AG09309 (cell line): ENCODE measurements at places on chromosomes 12 and 14.

DNA sequence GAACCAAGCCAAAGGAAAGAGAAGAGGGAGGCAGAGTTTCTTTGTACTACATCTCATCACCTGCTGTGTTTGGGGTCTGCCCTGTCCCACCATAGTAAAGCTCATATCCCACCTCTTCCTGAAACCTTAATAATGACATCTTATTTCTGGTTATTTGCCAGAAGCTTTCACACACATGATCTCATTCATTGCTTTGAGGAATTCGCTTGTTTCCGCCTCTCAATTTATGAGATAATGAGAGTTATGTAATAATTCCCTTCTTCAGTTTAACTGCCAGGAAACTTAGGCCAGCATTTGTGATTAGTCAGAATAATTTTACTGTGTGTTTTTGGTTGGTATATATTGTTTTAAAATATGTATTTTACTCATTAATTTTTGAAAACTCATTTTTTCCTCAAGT lies 205.2 kb downstream of the CACNA1C start:
- no peak for DNase-seq

GRCh38 chr14:74402401-74403251 lies 23.4 kb downstream of the SYNDIG1L start:
- DNase-seq = no peak

DNA sequence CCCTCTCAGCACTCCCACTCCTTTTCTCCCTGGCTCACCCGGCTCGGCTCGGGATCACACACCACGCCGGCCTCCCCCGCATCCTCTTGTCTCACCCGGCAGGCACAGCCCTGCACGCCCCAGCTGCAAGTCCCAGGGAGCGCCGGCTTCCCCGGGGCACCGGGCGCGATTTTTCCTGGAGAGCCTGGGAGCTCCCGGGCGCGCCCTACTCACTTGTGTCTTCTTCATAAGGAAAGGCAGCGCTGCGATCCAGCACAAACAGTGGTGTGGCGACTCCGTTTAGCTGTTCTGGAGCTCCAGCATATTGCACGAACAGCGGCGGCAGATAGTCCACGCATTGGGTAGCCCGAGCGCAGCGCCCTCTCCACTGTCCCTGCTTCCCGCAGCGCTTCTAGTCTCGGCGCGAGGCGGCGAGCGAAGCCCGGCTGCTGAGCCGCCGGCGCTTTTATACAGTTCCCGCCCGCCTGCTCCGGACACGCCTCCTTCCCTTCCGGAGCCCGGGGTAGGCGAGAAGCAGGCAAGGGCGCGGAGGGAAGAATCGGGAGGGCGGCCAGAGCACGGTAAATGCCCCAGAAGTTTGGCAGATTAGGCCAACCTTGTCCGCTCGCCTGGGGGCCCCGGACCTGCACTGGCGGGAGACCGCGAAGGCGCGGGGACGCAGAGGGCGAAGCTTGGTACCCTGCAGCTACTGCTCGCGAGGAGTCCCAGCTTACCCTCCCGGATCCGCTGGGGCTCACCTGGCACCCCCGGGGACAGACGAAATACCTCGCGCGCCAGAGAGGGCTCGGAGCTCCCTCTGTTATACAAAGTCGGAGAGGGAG lies at the start of gene KITLG:
TSS of gene KITLG (minus strand) at position 421 of the 821 bp plus-strand sequence. CDS start at position 228, 193 bp downstream.
- no peak for DNase-seq

GRCh38 chr14:105061428-105062047 lies 3.7 kb downstream of the GPR132 start:
- DNase-seq = no peak

- no peak for DNase-seq
These were observed 51.2 kb upstream of the HELB start for GRCh38 chr12:66251049-66251448.

DNA sequence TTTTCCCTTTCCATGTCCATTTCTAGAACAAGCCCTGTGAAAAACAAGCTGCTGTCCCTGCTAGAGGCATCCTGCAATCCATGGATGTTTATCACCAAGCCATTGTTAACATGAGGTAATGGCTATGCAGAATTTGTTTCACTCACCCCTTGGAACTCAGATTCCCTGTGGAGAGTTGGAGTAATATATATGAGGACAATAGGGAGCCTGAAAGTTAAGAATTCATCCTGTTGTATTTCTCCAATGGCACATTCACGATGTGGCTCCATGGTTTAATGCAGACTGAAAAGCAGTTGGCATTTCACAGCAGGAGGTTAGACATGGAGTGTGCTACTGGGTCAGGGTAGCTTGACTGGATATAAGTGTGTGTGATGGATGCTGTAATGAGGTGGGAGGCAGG lies 32.4 kb downstream of the GPR65 start:
- no peak for DNase-seq

DNA sequence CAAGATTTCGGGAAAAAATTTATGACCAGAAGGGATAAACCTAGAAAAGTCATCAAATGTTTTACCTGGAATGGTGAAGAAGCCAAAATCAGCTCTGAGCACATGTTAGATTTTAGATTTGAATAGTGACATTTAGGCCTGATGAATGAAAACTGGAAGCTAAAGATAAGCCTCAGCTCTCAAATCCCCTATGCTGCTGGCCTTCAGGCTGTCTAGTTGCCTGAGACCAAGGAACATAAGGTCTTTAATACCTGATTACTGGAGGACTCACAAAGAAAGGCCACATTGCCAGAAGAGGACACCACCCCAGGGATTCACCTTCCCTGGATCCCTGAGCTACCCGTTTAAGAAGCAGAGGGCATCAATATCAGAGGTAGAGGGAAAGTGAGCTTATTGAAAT lies 56.6 kb downstream of the BCL2L14 start:
- no peak for DNase-seq

DNA sequence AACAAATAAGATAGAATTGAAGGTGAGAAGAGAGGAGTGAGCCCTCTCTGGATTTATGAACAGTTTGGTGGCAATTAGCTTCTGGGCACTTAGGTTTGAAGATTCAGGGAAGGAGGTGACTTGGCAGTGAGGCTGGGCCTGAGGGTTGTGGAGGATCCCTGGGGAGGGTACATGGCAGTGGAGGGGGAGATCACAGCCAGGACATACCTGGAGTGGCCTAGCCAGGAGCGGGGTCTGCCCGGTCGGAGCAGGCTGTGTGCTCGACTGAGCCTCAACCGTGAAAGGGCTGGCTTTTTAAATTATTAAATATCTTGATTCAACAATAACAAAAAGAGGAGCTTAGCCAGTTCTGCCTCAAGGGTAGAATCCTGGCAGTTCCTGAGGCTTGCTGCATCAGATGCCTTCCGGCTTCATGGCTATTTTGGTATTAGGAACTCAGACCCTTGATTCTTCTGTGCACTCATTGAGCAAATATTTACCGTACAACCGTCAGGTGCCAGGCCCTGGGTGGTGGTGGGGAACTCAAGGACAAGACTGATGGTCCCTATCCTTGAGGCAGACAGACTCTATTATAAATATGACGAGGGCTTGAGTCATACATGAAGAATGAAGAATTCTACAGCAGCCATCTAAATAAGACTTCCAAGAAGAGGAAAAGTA lies 73.4 kb downstream of the SPTB start:
- no peak for DNase-seq

DNA sequence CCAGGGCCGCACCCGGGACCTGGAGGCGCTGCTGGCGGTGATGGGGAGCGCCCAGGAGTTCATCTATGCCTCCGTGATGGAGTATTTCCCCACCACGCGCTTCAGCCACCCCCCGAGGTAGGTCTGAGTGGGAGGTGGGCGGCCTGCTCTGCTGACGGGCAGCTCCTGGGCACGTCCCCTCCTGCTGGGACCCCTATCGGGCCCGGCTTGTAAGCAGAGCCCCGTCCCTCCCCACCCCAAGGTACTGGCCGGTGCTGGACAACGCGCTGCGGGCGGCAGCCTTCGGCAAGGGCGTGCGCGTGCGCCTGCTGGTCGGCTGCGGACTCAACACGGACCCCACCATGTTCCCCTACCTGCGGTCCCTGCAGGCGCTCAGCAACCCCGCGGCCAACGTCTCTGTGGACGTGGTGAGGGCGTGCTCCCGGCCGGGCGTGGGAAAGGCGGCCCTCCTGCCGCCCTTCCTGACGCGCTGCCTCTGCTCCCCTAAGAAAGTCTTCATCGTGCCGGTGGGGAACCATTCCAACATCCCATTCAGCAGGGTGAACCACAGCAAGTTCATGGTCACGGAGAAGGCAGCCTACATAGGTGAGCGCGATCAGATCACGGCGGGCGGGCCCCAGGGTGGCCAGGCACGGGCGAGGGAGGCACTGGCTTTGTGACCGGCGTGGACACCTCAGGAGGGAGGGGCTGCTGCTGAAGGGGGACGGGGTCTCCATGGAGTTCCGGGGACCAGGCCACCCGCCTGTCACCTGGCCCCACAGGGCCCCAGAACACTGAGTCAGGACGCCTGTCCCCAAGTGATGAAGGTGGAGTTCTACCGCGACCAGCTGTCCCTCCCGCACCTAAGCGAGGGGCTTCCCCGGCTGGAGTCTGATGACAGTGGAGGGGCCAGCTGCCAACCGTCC lies 7.3 kb downstream of the PLD4 start:
- no peak for DNase-seq

DNA sequence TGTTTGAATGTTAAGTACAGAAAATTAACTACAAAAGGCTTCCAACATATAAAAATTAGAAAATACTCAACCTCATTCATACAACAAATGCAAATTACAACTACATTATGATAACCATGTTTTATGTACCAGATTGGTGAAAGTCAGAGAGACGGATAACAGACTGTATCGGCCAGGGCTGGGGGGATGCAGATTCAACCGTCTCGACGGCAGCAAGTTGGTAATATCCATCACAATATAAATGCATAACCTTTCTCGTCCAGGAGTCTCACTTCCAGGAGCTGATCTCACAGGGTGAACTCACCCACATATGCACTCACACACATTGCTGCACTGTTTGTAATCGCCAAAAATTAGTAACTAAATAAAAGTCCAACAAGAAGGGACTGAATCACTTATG lies 89.4 kb downstream of the ITPK1 start:
- DNase-seq = no peak

- DNase-seq = no peak
These were observed 15.0 kb downstream of the TECPR2 start for GRCh38 chr14:102377696-102378095.

DNA sequence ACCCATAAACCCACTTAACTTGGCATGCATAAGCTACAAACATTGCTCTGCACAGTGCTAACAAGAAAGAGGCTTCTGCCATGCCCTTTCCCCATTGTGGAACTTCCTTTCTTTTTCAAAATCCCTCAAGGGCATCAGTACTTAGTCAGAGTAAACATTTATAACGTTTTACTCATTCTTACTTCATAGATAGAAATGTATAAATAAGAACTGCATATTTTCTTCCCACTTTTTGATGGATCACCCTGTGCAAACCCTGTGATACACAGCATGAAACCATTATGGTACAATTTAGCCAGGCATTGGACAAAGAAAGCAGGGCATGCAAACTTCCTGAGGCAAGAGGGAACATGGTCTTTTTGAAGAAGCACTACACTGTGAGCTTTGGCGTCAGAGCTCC lies 113.8 kb upstream of the FOXG1 start:
- DNase-seq = no peak

GRCh38 chr12:64278421-64278820 lies 56.3 kb upstream of the KICS2 start:
- no peak for DNase-seq

DNA sequence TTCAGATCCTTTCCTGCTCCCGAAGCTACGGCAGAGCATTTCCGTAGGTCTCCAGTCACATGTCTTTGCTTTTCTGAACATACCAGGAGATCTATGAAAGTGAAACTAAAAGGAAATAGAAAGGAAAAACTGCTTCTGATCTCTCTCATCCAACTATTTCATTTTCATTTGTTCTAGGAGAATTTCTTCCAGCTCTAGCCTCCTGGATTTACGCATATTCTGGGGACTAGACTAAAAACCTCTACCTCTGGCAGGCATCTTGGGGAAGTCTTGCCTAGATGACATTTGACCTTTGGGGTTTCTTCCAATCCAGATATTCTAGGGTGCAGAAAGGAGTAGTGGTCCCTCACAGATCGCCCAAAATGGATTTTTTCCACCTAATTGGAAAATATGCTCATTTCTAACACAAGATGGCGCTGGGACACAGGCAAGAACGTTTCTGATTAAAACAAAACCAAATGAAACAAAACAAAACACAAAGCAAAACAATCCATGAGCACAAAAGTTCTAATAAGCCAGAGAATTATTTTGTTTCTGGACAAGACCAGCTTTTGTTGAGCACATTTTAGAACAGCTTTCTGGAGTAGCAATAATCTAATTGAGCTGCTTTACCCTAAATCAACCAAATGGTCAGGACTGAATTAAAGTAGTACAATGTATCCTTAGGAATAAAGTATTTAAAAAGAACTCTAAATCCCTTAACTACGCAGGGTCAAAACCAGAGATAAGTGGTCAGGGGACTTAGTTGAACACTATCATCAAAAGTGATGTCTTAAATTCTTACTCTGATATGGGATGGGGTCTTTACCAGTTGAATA lies 12.3 kb upstream of the PARP11 start:
- no peak for DNase-seq

DNA sequence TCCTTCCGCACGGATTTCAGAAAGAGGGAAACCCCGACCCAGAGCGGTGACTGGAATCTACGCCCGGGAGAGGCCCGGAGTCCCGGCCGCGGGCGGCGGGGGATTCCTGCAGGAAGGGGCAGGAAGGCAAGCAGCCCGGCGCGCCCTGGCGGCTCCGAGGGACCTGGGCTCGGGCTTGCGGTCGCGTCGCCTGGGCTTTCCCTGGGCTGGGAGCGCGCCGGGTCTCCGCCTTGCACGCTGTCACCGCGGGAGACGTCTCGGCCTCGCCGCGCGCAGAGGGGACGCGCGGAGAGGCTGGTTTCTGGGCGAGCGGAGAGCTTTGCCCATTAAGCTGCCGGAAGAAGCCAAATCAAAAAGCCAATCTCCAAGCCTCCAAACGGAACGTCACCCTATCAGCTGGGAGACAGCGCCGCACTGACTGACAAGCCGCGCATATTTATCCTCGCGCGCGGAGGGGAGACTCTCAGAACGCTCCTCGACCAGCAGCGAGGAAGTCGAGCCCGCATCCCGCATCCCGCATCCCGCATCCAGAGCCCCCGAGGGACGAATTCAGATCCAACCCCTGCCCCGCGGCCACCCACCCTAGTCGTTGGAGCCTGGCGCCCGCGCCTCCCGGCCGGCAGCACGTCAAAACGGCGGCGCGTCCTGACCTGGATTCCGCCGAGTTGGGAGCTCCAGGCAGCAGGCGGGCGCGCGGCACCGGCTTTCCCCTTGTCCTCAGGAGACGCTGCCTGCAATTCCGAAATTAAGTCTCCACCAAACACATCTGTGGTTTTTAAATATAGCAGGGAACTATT lies at the start of gene SLC8A3:
TSS of gene SLC8A3 (minus strand) at position 293 of the 797 bp plus-strand sequence. CDS start 20,529 bp downstream, outside the sequence.
- no peak for DNase-seq
